Hematopoietic multipotent progenitor cell treated with erythropoietin and hydrocortisone succinate and interleukin-3 and kit ligand, for 15 days (in vitro differentiated cells): ENCODE measurements at places on chromosomes 13 and 19.
A peak's percentile ranks its signal among the peaks of the same experiment; 100 is the strongest.

- peak; percentile 95 for DNase-seq
These were observed 3.3 kb upstream of the RPL36 start for GRCh38 chr19:5686647-5687359.

GRCh38 chr13:30061217-30061616, 210.8 kb upstream of the UBL3 start:
- no peak for DNase-seq

GRCh38 chr13:91086936-91087716, 260.4 kb upstream of the MIR17HG start:
- no peak for DNase-seq

DNA sequence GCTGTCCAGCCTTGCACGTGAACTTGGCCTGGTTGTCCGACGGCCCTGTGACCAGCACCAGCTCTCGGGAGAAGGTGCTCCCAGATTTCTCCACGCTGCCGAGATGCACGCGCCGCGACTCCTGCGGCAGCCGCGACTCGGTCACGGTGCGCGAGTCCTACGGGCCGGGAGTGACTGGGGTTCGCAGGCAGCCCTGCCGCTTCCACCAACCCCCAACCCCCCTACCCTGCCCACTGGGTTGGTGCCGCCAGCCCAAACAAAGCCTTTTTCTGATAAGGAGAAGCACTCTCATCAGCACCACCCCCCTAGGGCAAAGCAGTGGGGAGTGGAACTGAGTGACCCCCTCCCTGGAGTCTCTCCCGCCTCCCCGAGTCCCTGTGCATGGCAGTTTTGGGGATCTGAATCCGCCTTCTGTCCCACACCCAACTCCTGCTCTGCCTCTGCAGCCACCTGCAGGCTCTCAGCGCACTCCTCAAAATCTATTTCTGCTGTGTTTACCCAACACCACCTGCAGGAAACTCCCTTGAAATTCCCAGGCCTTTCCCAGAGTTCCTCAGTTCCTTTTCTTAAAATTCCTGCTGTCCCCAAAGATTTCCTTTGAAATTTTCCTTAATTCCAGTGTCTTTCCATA, 6.2 kb downstream of the NPHS1 start:
- no peak for DNase-seq

DNA sequence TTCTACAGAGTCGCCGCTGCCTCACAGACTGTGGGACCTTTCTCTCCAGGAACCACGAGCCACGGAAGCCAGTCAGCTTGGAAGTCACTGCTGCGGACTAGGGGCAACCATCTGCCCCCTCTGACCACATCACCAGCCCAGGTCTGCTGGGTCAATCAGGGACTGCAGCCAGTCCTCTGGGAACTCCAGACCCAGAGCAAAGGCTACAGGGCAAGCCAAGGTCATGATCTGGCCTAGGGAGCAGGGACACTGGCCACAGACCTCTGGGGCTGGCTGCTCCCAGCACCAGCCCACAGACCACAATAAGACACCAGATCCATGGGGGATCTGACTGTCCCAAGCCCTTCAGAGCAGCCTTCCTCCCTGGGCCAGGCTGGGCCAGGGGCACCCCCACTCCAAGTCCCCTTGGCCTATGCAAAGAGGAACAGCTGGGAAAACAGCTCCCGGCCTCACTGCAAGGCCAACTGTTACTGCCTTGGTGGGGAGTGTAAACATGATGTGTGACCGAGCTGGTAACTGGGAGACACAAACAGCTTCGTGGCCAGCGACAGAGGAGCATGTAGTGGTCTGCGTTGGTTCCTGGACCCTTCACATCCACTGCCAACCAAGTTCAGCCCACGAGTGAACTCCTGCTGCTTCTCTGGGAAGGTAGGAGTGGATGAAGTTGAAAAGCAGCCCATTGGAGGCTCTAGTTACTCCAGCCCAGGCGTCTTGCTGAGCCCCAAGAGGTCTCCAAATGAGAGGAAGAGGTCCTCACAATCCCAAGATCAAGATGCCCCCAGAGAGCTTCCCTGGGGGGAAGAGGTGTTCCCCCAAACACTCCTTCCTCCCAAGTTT, 1.5 kb downstream of the AKT2 start:
- DNase-seq, result no peak

GRCh38 chr13:20519875-20520274, 5.8 kb downstream of the CRYL1 start:
- DNase-seq, result no peak

DNA sequence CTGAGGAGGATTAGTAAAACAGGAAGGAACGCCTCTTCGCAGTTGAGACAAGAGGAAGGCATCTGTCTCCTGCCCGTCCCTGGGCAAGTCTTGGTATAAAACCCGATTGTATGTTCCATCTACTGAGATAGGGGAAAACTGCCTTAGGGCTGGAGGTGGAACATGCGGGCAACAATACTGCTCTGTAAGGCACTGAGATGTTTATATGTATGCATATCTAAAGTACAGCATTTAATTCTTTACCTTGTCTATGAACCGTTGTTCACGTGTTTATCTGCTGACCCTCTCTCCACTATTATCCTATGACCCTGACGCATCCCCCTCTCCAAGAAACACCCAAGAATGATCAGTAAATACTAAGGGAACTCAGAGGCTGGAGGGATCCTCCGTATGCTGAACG, 722 bp upstream of the TIMM50 start:
- no peak for DNase-seq

- no peak for DNase-seq
These were observed 710 bp downstream of the SHD start for GRCh38 chr19:4279530-4280422.
